ENCODE measurements at places on chromosomes 6 and 20.

GRCh38 chr20:23415959-23416583 is 5.2 kb downstream of the NAPB start:
- no peak for DNase-seq

- no peak for DNase-seq
Measured at GRCh38 chr6:132972971-132973370, 158.6 kb downstream of the RPS12 start.

GRCh38 chr20:62117362-62117646 is 5.0 kb upstream of the LSM14B start:
- no peak for DNase-seq

DNA sequence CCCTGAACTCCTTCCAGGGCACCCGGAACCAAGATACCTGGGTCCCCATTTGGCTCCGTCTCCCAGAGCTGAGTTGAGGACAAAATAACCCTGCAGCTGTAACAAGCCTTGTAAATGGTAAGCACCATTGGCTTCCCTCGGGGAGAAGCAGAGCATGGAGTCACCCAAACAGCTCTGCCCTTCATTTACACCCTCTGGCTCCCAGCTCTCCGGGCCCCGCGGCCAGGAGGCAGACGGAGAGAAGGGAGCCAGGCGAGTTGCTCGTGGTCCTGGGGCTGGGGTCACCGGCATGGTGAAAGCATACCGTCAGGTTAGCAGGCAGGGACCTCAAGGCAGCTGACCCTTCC is 2.1 kb downstream of the TFEB start:
- DNase-seq, result no peak

- DNase-seq, result no peak
Measured at GRCh38 chr6:88605271-88605670, 358.1 kb downstream of the RNGTT start.

- no peak for DNase-seq
Measured at GRCh38 chr20:41627611-41628244, 9.6 kb upstream of the CHD6 start.

DNA sequence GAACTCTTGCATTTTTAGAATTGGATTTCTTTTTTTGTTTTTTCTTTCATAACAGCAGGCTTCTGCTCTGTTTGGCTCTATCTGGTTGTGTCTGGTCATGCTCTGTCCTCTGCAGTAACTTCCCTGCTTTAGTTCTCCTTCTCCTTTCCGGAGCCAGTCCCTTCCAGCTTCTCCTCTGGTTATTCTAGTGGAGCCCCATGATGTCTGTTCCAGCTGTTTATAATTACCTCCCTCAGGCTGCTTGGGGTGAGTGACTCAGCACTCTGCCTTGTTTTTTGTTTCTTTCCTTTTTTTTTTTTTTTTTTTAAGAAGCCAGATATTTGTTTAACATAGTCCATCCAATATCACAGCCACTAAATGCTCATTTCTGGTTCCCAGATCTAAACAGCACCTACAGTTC is 409.6 kb downstream of the MAFB start:
- DNase-seq, result no peak

GRCh38 chr6:10884245-10884972 is 2.4 kb upstream of the SYCP2L start:
- DNase-seq, result no peak

DNA sequence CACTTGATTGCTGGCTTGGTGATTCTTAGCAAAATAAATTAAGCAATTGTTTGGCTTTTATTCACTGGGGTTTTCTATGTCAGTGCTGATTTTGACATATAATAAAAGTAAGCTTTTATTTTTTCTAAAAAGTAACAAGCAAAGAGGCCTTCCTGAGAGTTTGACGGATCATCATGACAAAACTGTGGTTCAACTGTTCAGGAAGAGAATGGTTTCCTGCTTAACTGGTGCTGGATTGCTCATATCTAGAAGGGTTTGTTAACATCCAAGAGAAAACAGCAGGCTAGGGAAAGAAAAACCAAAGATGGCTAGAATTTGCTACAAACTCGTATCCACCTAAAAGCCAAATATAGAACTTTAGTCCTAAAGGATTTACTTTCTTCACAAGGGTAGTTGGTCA is 21.2 kb downstream of the SERPINB1 start:
- DNase-seq, result no peak

DNA sequence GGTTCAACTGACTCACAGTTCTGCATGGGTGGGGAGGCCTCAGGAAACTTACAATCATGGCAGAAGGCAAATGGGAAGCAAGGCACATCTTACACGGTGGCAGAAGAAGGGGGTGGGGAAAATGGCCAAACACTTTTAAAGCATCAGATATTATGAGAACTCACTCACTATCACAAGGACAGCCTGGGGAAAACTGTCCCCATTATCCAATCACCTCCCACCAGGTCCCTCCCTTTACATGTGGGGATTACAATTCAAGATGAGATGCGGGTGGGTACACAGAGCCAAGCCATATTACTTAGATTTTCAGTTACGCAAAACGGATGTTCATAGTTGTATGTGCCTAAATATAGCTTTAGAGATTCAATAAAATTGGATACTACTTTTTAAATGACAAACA is 25.6 kb downstream of the CYP39A1 start:
- no peak for DNase-seq

GRCh38 chr6:88864359-88865054 is 98.9 kb downstream of the RNGTT start:
- DNase-seq, result no peak

- DNase-seq, result no peak
Measured at GRCh38 chr20:61184194-61184593, 67.9 kb upstream of the CDH4 start.

DNA sequence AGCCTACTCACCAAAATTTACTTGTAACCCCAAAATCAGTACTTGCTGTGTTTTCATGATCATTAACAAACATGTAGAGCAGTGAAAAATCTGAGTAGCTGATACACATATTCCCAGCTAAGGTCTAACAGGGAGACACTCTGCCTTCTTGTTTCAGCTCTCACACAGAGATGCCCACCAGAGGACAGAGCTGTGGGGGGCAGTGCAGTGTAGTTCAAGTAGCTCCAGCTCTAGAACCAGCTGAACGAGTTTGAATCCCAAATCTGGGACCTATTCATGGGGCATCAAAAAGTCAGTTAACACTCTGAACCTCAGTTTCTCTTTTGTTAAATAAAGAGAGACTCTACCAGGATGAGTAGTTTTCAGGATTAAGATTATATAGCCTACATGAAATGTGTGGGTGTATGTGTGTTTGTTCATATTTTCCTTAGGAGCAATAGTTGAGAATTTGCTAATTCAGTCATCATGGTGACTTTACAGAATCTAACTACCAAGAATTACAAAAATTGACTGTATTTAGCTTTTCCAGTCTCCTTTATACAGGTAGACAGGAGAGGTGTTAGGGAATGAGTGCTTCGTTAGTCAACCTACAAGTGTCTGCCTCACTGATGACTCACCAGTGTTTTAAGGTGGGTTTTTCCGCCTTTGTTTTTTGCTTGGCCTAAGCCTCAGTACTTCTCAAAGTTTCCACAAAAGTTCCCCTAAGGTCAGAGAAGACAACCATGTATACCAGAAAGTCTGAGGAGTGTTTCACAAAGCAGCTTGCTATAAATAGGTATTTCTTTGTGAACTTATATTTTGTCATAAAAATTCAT is 164.0 kb upstream of the RUNX2 start:
- no peak for DNase-seq

GRCh38 chr6:40413239-40413638 is 173.9 kb downstream of the LRFN2 start:
- no peak for DNase-seq

GRCh38 chr20:62892348-62893304 is 31.0 kb upstream of the TCFL5 start:
- no peak for DNase-seq

- no peak for DNase-seq
Measured at GRCh38 chr6:169778646-169779045, 27.2 kb downstream of the ERMARD start.

GRCh38 chr6:75691012-75691411 is 58.0 kb upstream of the MYO6 start:
- DNase-seq, result no peak

GRCh38 chr6:30326526-30327231 is at the start of gene TRIM39:
Gene TRIM39, plus strand, starts transcription at chr6:30326927. Its CDS starts 2,391 bp downstream, at chr6:30329318.
- peak; percentile 85 for DNase-seq

- DNase-seq, result no peak
Measured at GRCh38 chr20:47568019-47568418, 66.3 kb downstream of the NCOA3 start.

DNA sequence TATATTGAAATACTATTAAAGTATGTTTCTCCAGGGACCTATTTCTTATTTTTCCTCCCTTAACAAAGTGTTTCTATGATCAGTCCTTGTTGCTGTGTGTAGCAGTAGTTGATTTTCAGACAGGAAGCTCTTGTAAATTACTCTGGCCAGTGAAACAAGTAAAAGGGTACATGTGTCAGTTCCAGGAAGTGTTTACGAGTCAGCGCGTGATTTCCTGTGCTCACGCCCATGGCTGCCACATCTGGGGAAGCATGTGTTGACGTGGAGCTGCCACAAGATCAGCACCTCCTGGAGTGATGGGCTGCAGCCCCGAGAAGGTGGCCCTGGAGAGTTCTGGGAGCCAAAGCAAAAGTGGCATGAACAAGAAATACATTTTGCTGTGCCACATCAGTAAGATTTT is 38.6 kb upstream of the GGTLC1 start:
- DNase-seq, result no peak

GRCh38 chr6:32146687-32147086 is 5.1 kb downstream of the PRRT1 start:
- no peak for DNase-seq

DNA sequence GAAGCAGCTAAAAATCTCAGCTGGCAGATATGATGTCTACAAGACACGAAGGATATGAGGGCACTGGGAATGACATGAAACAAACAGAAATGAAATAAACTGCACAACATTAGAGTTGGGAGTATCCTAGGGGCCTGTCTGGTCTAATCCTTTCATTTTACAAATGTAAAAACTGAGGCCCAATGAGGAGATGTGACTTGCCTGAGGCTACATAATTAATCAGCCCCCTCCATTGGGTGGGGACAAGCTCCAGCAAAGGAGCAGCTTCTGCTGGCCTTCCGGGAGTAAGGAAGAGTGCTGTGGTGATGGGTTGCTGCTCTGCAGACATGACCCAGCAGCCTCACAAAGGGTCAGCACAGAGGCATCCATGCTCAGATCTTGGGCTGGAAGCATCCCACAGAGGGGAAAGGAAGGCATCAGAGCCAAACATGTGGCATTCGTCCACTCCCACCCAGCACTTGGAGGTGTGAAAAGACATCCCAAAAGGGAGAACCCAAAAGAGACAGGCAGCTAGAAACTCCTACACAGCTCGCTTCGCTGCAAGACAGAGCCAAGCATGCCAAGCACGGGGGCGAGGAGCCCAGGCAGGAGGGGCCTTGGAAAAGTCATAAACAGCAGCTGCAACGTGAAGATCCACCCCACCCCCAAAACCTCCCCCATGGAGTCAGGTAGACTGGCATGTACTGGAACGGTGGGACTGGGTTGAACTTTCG is 183.7 kb downstream of the UNC5CL start:
- DNase-seq, result no peak

GRCh38 chr20:36273414-36274180 is 32.5 kb upstream of the DLGAP4 start:
- DNase-seq, result no peak

DNA sequence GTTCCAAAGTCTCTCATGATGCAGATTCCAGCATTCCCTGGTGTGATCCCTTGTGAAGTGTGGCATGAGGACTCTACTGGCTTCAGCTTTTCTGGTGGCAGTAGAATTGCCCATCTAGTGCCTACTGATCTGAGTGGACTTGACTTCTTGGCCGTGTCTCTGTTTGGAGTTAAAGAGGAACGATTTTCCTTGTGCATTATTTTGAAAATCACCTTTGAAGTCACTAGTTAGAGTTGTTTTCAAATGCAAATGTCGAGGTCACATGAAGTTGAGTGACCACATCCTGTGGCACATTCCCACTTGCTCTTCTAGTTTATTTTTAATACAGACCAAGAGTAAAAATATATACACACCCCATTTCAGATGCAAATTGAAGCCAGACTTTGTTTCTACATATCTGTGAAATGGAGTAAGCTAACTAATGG is 270.7 kb upstream of the TAB2 start:
- no peak for DNase-seq

GRCh38 chr6:99016355-99016754 is 68.6 kb upstream of the FBXL4 start:
- DNase-seq, result no peak

GRCh38 chr6:13710552-13711323 is 897 bp downstream of the RANBP9 start:
- DNase-seq, result no peak

GRCh38 chr6:154954347-154954746 is 40.8 kb upstream of the TIAM2 start:
- DNase-seq, result no peak

GRCh38 chr20:40717343-40717865 is 28.4 kb upstream of the MAFB start:
- DNase-seq, result no peak

GRCh38 chr6:63663147-63663955 is 27.7 kb downstream of the PHF3 start:
- DNase-seq, result no peak

DNA sequence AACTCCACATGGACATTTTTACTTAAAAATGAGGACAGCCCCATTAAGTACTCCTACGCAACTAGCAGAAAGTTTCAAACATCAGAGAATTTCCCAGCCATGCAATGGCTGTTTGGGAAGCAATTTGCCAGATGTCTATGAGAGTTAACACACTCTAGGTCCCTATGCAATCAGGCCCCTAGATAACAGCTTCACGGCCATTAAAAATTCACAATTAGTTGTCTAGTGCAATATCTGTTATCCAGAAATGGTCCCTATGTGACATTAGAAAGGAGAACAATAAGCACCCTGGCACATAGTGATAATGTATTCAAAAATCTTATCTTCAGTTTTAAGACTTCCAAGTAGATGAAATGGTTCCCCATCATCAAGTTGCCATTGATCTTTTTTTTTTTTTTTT is 174.3 kb upstream of the NRSN1 start:
- no peak for DNase-seq

All from NCI-H1930 (cell line).